Kidney glomerular epithelial cell (primary cell): ENCODE measurements at places on chromosomes 4 and X.

DNA sequence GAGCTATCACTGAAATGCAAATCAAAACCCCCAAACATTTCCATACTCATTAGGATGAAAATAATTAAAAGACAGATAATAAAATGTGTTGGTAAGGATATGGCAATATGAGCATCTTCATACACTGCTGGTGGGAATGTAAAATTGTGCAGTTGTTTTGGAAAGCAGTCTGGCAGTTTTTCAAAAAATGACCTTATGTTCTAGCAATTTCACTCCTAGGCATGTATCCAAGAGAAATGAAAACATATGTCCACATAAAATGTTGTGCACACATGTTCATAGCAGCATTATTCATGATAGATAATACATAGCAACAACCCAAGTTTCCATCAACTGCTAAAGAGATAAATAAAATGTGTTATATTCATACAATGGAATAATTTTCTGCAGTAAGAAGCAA lies 14.8 kb upstream of the GPRASP2 start:
- DNase-seq = no peak

DNA sequence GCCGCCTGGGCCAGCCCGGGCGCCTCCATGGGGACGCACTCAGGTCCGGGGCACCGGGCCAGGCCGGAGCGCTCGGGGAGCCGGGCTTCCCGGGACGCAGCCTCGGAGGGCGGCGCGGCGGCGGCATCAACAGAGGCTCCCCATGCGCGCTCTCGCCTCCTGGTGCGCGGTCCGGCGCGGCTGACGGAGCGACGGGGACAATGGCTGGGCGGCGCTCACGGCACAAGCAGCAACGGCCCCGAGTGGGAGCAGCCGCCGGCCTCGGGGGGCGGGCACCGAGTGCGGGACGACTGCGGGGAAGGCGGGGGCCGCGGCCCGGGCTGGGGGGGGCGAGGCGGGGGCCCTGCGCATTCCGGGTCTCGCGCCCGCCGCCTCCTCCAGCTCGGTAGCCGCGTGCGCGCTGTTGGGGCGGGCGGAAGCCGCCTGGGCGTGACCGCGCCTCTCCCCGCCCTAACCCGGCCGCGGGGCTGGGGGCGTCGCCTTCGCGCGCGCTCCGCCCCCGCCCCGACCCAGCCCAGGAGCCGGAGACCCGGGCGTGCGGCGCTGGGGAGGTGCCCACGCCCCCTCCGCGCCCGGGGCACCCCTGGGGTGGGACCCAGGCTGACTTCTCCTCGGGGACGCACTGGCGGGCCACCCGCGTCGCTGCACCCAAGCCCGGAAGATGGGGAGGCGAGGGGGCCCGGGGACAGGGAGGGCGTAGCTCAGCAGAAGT lies at the start of gene PRKX:
PRKX (minus strand) TSS at position 425 of the 712 bp plus-strand sequence; CDS start at position 29, 396 bp downstream.
- DNase-seq = no peak

DNA sequence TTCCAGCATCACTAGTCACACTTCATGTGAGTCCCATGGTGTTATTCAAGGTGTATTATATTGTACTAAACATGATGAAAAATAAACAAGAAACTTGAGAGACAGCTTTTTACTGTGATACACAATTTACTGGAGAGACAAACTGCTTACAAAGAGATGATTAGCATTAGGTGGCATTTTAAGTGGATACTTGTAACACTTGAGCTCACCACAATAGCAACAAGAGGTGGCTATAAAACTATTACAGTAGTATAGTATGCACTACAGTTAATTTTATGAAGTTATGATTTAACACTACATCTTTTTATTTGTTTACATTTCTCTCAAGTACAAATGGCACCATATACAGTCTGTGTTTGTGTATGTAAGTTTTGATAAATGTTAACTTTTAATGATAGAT lies 246.6 kb downstream of the PARM1 start:
- DNase-seq = no peak

DNA sequence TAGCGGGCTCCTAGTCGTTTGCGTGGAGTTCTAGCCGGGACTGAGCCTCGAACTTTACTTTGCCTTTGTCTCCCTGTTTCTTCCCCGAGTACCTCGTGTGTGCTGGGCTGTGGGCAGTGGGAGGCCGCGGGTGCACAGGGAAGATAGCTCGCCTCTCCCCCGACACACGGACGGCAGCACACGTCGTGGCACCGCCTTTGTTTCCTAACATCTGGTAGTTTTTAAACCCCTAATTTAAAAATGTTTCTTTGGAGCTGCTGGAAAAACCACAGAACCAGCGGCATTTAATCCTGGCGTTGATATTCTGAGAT lies 866 bp downstream of the RBM46 start:
- no peak for DNase-seq

- no peak for DNase-seq
These were observed 10.2 kb downstream of the SH3TC1 start for GRCh38 chr4:8209181-8209874.

DNA sequence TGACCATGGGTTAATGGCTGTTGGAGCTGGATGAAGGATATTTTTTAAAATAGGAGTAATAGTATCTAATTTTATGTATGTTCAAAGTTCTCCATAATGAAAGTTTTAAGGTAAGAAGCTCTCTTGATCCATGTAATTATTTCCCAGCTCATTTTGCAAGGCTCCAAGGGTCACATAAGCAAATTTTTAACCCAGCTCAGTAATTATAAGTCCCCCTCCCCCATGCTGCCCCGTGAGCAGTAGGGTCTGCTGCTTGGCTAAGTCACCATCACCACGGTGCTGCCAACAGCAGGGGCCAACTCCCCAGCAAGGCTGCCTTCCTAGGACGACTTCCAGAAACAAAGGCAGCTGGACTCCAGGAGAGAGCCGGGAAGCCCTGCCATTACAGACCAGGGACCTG lies 340.0 kb downstream of the FBXW7 start:
- no peak for DNase-seq

DNA sequence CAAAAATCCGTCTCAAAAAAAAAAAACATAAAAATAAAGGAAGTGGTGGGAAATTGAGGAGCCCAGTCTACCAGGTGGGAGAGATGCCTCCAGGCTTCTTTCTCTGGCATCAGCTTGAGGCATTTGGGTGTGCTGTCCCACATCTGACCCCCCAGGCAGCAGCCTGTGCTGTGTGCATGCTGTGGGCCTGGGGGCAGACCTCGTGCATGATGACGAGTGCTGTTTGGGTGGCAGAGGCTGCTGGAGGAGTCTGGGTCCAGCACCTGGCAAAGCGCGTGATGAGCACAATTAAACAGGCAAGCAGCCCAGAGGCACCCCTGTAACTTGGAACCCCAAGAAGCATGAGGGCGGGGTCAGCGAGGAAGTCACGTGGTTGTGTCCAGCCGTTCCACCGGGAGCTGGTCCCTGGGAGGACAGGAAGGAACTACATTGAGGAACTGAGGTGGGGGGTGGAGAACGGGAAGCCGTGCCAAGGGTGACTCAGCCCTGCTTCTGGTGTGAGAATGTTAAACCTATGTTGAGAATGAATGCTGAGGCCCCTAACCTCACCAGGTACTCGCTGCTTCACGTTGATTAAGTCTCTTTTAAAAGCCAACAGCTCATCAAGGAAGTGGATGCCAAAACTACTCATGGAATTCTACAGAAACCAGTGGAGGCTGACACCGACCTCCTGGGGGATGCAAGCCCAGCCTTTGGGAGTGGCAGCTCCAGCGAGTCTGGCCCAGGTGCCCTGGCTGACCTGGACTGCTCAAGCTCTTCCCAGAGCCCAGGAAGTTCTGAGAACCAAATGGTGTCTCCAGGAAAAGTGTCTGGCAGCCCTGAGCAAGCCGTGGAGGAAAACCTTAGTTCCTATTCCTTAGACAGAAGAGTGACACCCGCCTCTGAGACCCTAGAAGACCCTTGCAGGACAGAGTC lies 6.1 kb downstream of the TACC3 start:
- peak; percentile 76 for DNase-seq

GRCh38 chrX:9271789-9272525 lies 192.9 kb upstream of the TBL1X start:
- no peak for DNase-seq

GRCh38 chr4:118918388-118918787 lies 29.7 kb downstream of the SYNPO2 start:
- DNase-seq = peak; percentile 95

DNA sequence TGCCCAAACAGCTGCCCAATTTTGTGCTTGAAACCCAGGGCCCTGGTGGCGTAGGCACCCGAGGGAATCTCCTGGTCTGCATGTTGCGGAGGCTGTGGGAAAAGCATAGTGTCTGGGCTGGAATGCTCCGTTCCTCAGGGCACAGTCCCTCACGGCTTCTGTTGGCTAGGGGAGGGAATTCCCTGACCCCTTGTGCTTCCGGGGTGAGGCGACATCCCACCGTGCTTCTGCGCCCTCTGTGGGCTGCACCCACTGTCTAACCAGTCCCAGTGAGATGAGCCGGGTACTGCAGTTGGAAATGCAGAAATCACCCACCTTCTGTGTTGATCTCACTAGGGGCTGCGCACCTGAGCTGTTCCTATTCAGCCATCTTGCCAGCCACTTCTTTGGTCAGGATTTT lies 399.4 kb upstream of the FTHL17 start:
- DNase-seq = no peak

DNA sequence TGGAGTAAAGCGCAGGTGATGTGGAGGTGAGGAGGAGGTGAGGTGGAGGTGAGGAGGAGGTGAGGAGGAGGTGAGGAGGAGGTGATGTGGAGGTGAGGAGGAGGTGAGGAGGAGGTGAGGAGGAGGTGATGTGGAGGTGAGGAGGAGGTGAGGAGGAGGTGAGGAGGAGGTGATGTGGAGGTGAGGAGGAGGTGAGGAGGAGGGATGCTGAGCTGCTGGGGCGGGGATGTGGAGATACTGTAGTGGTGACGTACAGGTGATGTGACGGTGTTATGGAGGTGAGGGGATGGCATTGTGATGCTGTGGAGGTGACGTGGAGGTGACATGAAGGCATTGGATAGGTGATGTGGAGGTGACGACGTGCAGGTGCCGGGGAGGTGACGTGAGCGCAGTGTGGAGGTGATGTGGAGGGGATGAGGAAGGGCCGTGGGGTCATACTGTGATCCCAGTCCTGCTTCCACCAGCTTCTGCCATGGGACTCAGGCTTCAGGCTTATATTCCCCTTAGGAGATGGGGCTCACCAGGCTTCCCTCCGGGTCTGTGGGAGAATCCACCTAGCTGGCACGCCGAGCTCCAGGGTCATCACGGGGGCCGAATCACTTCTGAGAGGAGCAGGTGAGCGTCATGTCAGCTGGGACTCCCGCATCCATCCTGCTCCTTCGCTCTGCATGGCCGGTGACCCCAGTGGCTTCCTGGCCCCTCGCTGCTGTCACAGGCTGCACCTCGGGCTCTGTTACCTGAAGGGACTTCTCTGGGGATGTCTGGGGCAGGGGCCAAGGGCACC lies 47.9 kb upstream of the GRPEL1 start:
- no peak for DNase-seq

- DNase-seq = no peak
These were observed 439.4 kb upstream of the CPEB2 start for GRCh38 chr4:14562901-14563300.
